ENCODE measurements at places on chromosomes 16 and 17.

GRCh38 chr16:57601801-57602478, 26.5 kb upstream of the ADGRG1 start:
- no peak for DNase-seq

DNA sequence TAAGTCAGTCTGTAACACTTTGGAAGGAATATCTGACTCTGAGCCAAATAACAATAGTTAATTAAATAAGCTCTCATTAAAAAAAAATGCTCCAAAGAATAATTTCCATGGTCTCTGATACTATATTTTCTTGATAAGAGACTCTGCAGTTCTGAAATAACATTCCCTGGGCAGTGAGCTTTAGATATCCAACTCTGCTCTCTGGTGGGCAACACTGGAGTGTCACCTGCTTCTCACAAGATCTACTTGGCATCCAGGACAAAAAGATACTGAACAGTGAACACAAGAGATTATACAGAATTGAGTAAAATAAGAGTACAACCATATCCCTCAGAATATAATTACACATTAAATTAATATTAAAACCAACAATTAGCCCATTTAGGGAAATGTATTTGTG, 13.7 kb downstream of the BLMH start:
- no peak for DNase-seq

DNA sequence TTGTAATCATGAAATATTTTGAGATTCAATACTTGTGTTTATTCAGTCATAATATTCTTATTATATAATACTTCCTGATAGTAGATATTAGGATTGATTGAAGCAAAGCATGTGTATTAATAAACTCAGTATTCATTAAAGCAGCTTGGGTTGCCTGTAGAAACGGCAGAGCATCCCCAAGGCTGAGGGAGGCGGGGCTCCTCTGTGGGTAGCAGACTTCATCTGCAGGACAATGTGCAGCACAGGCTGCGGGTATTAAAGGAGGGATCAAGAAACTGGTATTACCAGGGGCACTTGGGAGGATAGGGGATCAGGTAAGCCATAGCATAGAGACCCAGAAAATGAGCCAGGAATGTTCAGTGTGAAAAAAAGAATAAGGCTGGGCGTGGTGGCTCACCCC, 213.6 kb downstream of the PRKCA start:
- DNase-seq, result no peak

GRCh38 chr16:67407788-67408452, 8.4 kb downstream of the ZDHHC1 start:
- DNase-seq, result no peak

- DNase-seq, result no peak
Observed at GRCh38 chr16:82055728-82056549, 20.9 kb downstream of the HSD17B2 start.

DNA sequence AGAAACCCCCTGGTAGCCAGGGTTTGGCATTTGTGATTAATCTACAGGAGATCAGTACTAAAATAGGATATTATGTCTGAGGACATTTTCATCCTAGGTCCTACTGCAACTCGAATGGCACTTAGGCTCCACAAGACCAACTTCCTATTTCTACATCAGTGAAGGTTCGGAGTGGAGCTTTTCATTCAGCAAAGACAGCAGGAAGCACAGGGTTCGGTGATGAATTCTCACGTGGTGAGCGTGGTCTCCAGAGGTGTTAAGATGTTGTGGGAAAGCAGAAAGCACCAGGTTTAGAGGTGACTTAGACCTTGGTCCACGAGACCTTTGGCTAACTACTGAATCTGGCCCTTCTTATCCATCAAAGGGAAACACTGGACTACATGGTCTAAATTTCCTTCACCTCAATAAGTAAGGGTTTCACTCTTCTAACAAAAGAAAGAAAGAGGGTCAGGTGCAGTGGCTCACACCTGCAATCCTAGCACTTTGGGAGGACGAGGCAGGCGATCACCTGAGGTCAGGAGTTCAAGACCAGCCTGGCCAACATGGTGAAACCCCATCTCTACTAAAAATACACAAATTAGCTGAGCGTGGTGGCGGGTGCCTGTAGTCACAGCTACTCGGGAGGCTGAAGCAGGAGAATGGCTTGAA, 13.9 kb upstream of the HELZ start:
- DNase-seq, result no peak

GRCh38 chr16:75239542-75240122, 11.8 kb downstream of the BCAR1 start:
- DNase-seq, result no peak

DNA sequence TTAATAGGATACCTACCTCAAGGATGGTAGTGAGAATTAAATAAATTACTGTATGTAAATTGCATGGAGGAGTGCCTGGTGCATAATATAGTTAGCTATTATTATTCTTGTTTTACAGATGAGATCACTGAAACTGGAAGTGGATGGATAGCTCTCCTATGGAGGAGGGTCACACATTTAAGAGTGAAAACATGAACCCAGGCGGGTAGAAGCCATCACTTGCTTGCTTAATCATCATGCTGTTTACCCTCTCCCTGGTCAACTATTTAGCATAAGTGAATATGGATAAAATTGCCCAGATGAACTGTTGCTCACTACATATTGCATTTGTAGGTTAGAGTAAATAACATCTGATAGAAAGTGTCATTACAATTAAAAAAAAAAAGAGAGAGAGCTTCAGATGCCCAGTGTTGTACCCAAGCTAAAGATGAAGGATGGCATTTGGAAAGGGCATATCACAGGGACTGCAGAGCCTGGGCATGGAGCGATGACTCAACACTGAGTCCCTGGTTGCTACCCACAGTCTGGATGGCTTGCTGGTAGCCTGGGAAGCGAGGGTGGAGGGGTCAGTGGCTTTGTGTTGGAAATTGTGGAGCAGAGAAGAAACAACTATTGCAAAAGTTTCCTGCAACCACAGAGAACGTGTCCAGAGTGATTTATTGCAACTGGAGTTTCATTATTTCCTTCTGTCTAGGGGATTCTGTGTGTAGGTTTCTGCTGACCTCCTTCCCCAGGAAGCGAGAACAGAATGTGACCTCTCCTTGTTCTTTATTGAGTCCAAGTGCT, 414.4 kb downstream of the SHISA9 start:
- DNase-seq, result no peak

GRCh38 chr17:56868716-56869115, 34.8 kb downstream of the DGKE start:
- DNase-seq, result no peak

DNA sequence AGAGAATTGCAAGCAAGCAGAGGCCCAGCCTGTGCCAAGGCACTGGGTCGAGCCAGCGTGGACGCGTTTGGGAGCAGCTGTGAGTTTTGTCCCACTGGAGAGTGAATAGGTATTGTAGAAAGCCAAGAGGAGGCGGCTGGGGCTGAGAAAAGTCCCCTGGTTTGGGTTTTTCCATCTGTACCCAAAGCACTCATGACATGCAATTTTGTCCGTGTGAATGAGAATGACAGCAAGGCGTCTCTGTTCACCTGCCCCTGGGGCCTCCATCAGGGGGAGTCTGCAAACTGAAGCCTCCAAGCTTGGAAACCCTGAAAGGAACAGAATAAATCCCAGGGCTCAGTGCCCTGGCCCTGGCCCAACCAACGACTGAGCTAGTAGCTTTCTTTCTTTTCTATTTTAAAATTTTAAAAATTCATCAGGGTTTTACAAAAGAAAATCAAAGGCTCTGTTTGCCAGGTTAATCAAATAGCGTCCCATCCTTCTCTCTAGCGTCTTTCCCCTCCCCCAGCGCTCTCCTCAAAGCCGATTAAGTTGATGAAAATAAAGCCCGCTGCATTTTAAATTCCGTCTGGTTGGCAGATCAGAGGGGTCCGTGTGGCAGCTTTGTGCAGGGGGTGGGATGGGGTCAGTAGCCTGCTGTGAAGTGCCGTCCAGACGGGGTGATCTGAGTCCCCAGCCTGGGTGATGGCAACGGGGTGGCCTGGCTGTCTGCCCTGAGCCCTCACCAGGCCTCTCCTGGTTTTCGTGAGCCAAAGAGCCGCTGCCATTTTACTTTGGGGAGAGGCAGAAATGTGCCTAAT, 171.0 kb downstream of the KATNIP start:
- DNase-seq, result no peak

GRCh38 chr16:77157346-77158058, 33.5 kb upstream of the MON1B start:
- no peak for DNase-seq

- no peak for DNase-seq
Observed at GRCh38 chr17:34549966-34550365, 29.4 kb upstream of the TMEM132E start.

- DNase-seq, result peak; percentile 11
Observed at GRCh38 chr16:8675183-8676159, 1.1 kb downstream of the ABAT start.

DNA sequence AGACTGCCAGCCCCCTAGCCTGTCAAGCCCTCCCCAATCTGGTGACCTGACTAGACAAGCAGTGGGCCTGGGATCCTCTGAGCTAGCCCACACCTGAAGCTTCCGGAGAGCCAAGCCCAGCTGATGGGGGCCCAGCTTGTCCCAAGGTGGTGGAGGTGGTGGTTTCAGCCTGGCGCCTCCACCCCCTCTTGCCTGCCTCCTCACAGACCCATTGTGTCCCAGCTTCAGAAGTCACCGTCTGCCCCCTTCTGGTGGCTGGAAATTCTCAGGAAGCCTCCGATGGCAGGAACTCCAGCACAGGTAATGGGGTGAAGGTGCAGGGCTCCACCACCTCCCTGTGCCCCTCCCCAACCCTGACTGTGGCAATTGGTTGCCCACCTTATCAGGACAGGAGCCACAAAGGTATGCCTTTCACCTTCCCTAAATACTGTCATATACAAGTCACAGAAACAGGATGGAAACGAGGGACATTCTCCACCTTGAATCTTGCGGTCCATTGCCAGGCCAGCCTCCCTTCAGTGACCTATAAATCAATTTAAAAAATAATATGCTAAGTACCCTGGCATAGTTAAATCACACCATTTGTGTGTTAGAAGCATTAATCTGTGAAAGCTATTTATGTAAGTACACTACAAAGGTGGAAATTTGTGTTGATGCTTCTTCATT, 66.0 kb upstream of the ZNF423 start:
- no peak for DNase-seq

DNA sequence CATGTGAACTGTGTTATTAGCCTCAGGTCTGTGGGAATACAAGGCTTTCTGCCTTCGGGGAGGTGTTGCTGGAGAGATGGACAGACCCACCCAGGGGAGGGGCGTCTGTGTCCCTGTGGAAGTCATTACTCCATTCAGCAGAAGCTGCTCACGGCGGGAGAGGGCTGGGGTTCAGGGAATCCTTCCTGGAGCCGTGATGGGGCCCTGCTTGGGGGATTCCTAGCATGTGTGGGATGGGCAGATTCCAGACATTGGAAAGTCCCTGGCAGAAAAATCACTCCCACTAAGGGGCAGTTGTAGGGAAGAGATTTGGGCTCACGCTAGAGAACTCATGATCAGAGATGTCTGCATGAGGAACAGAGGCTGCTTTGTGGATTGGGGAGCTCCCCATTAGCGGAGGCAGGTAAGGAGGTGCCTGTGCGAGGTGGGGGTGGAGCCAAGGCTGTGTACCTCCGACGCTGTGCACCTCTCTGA, 56.3 kb upstream of the IL34 start:
- DNase-seq, result no peak

DNA sequence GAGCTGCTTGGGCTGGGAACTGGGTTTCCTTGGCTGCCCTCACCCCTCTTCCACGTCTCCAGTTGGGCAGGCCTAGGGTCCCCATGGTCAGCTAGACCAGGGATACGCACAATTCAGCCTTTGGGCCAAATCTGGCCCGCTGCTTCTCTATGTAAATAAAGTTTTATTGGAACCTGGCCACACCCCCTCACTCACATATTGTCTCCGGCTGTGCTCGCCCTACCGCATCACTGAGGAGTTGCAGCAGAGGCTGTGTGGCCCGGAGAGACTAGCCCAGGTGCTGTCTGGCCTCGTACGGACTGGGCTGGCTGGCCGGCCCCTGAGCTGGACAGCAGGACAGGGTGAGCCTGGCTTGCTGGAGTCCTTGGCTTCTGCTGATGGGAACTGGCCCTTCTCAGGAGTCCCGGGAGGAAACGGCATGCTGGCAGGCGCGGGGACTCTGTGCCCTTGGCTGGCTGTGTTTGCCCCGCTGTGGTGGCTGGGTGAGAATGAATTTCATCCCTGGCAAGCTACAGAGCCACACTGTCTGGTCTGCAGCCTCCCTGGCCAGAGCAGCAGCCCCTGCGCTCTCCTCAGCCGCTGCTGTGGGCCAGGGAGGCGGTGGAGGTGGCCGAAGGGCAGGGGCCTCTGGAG, 82.0 kb downstream of the ENGASE start:
- no peak for DNase-seq

GRCh38 chr16:4675864-4676786, 17.2 kb upstream of the NUDT16L1 start:
- peak; percentile 29 for DNase-seq

- DNase-seq, result no peak
Observed at GRCh38 chr17:73575470-73576221, 68.6 kb downstream of the SDK2 start.

DNA sequence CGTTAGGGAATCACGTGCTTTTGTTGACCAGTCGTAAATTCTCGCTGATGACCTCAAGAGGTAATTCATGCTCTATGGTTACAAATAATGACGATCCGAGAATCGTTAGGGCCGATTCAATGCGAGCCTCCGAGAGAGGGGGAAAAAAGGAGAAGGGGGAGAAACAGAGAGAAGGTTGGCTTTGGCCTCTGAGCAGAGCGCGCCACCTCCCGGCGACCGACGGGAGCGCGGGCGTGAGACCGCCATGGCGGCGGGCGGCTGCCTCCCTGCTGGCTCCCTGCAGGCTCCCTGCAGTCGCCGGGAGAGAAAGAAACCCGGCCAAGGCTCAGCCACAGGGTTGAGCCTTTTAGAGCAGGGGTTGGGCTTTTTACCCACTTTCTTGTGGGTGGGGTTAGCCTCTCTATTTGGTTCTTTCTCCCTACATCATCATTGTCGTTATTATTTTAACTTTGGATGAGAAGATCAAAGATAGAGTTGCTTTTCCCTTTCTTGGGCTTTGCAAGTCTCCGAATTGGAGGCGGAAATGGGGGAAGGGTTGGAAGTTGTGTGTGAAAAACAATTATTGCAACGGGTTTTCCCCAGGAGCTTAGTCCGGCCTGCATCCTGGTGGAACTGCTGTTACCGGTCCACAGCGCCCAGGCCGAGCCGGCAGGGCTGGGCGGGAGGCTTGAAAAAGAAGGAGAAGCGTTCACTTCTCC, 410 bp upstream of the HOXB5 start:
- peak; percentile 76 for DNase-seq

GRCh38 chr17:50468304-50469207, at the start of gene CHAD:
TSS of gene CHAD (minus strand) at chr17:50468880. CDS start at chr17:50468813, 67 bp downstream.
- no peak for DNase-seq

DNA sequence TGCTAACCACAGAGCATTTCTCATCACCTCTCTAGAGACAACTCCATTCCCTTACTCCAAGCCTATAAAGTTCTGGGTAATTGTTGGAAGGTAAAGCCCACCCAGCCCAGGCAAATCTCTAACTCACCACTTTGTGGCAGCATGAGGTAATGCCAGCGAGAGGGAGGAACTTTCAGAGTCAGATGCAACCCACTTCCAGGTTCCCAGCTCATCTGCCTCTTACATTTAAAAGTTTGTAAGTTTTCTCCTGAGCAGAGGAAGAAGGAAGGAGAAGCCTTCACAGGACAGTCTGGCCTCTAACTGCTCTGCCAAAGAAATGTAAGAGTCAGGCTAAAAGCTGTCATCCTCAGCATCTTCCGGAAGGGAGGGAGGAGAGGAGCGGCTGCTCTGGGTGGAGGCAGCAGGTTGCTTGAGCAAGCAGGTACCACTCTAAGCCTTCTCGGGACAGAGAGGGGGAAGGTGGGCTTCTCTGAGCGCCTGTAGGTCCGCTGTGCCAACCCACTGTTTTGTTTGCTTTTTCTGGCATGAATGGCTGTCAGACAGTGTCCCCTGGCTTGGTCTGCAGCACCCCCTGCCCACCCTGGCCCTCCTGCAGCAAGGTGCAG, 1.0 kb downstream of the ZNF319 start:
- DNase-seq, result no peak

GRCh38 chr16:25796239-25796638, 104.5 kb downstream of the HS3ST4 start:
- DNase-seq, result no peak

Measured in stimulated activated CD4-positive, alpha-beta T cell treated with anti-CD3 and anti-CD28 coated beads, Interleukin-1b, Interleukin-23, amount 100 ng/mL, for 1 hour (primary cell).